ENCODE measurements at places on chromosomes 5 and 9.

- no peak for DNase-seq
These were observed 695.0 kb upstream of the DMAC1 start for GRCh38 chr9:8494571-8494970.

DNA sequence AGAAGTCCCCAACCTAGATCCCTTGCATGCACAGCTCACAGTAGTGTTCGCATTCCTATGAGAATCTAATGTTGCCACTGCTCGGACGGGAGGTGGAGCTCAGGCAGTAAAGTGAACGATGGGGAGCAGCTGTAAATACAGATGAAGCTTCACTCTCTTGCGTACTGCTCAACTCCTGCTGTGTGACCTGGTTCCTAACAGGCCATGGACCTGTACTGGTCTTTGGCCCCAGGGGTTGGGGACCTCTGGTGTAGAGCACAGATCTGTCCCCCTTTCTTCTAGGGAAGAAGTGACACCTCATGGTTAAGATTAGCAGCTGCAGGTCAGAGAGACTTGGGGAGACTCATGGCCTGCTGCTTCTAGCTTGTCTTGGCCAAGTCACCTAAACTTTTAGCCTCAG is 7.1 kb downstream of the ARHGEF28 start:
- no peak for DNase-seq

DNA sequence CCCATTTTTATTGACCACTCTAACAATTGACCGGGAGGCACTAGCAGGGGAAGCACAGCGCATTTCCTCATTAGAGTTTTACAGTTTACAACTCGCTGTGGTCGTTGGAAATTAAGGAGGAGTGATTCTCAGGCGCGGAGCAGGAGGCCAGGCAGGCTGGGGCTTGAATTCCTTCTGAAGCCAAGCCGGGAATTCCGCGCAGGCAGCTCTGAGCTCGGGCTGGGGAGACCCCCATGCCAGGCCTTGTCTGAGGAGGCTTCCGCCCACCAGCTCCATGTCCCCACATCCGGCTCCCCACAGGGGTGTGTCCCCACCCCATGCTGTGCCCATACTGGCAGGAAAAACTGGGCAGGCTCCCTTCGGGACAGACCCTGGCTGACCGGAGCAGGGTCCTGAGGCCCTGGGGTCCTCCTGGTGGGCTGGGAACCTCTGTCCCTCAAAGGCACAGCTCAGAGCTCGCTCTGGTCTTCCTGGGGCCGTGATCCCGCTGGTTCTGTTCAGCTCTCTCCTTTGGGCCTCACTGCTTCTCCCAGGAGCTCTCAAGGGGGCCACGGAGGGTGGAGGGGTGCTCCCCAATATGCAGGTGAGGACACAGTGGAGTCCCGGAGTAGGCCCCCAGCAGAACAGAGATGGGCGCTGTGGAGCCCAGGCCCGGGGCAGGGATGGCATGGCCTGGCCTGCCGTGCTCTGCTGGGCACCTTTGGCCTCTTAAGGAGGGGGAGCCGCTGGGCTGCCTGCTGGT is 1.3 kb upstream of the NRARP start:
- no peak for DNase-seq

DNA sequence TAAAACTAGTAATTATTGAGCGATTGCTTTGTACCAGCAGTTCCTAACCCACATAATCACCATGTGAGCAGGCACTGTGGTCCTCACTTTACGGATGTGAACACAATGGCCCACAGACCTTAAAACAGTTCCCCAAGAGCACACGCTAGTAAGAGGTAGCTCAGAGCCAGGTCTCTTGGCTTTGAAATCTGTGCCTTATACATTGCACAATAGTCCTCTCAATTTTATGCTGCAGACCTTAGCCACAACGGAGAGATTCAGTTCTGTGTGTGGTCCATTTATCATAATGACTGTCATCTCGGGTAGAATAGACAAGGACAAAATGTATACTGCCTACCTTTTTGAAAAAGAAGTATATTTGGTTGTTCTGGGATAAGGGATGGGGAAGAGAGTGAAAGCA is 289.0 kb upstream of the ANKRD55 start:
- no peak for DNase-seq

- DNase-seq = no peak
These were observed 129.1 kb upstream of the FBN2 start for GRCh38 chr5:128667152-128667551.

DNA sequence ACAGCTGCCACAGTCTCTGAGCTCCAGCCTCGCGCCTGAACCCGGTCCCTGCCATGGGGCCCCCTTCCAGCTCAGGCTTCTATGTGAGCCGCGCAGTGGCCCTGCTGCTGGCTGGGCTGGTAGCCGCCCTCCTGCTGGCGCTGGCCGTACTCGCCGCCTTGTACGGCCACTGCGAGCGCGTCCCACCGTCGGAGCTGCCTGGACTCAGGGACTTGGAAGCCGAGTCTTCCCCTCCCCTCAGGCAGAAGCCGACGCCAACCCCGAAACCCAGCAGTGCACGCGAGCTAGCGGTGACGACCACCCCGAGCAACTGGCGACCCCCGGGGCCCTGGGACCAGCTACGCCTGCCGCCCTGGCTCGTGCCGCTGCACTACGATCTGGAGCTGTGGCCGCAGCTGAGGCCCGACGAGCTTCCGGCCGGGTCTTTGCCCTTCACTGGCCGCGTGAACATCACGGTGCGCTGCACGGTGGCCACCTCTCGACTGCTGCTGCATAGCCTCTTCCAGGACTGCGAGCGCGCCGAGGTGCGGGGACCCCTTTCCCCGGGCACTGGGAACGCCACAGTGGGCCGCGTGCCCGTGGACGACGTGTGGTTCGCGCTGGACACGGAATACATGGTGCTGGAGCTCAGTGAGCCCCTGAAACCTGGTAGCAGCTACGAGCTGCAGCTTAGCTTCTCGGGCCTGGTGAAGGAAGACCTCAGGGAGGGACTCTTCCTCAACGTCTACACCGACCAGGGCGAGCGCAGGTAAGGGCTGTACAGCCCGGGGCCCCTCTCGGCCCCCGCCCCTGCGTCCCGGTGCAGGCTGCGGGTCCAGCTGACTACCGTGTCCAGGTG is 509 bp downstream of the LVRN start:
- DNase-seq = no peak

DNA sequence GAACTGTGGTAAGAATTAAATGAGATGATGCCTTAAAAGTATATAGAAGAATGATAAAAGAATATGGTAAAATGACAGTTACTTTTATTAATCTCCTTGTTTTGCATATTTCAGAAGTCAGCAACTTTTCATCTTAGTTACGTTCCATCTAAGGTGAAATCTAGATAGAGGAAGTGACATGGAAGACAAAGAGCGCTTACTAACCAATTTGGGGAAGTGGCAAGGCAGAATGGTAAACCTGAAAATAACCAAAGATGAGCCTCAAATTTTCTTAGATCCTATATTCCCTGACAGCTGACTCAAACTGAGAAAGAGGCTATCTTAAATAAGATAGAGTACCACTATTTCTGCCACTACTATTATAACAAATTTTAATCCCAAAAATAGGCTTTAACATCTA is 52.5 kb downstream of the FGF10 start:
- DNase-seq = no peak

- no peak for DNase-seq
These were observed 280.7 kb upstream of the ZNF608 start for GRCh38 chr5:125026867-125027731.

- DNase-seq = no peak
These were observed 40.0 kb upstream of the ARSB start for GRCh38 chr5:79025054-79025472.

- DNase-seq = no peak
These were observed 10.5 kb upstream of the PTGES2 start for GRCh38 chr9:128138001-128138400.

GRCh38 chr5:145937432-145938250 is 1.3 kb downstream of the SH3RF2 start:
- DNase-seq = no peak

DNA sequence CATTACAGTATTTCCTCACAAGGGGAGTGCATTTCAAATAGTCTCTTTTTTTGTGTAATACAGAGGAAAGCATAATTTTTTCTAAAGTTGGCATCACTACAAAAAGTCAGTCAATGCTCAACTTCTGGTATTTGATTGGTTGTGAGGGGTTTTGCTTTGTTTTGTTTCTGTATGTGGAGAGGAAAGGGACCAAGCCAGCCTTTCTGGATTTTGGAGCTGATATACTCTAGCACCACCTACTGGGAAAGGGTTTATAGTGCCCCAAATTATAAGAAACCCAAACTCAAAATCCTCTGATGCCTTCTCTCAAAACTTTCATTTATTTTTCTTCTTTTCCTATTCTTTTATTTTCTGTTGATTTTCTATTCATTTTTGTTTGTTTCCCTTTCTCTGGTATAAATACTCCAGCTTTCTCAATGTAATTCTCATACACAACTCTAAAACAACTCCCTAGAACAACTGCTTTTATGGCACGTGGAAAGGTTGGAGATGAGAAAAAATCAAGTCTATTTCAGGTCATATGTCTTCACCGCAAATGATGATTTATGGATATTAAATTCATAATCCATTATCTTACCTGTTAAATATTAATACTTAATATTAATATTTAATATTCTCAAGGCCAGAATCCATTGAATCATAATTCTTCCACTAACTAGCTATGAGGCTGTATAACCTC is 69.5 kb upstream of the ANXA1 start:
- DNase-seq = no peak

- no peak for DNase-seq
These were observed 1351.3 kb upstream of the NUDT12 start for GRCh38 chr5:104913841-104914281.

- DNase-seq = no peak
These were observed 41.3 kb downstream of the CAST start for GRCh38 chr5:96703384-96703920.

- no peak for DNase-seq
These were observed 462.2 kb downstream of the DIRAS2 start for GRCh38 chr9:90180381-90180780.

- no peak for DNase-seq
These were observed 43.1 kb upstream of the IFNE start for GRCh38 chr9:21525174-21525573.

DNA sequence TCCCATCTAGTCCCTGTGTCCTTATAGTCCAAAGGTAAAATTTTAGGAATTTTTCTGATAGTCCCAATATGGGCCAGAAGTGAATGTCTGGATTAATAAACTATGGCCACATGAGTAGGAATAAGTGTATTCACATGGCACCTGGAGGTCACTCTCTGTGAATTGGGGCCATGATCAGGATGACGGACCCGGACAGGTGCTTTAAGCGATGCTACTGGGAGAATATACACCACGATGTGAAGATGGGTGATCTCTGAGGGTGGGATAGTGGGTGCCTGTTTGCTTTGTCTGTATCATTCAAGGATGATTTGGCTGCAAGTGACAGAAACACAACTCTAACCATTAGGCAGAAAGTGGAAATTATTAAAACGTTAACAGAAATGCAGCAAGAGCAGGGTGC is 101.2 kb downstream of the UGCG start:
- DNase-seq = no peak

DNA sequence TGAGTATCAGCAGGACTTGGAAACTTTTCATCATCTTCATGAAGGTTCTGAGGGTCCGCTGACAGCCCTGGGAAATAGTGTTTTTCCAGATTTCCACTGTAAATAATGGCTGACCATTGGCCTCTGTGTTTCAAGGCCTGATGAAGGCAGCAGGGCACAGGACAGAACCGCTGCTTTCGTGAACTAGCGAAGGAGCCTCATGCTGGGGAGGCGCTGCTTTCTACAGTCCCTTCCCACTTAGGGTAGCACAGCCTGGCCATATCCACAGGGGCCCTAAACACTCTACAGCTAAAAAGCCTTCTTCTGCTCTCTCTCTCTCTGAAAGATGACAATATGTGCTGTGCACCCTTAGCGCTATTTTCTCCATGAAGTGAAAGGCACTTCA is 118.2 kb downstream of the MED27 start:
- no peak for DNase-seq

DNA sequence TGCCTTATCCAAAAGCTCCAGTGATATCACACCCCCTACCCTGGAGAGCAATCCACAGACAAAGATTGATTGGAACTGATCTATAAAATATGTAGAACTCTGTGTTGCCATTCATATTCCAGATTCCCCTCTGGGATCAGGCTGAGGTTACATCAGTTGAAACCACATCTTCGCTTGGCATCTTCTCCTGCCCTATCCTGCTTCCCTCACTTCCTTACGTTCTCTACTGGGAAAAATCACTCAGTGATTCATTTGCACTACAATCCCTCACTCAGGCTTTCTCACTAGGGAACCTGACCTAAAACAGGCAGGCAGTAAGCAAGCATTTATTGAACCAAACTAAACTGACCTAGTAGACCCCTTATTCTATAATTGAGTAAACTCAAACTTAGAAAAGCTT is 111.7 kb downstream of the ESM1 start:
- DNase-seq = no peak

GRCh38 chr5:66870708-66871107 is 274.5 kb downstream of the MAST4 start:
- no peak for DNase-seq

- DNase-seq = no peak
These were observed 126.7 kb upstream of the SHB start for GRCh38 chr9:38195737-38196161.

DNA sequence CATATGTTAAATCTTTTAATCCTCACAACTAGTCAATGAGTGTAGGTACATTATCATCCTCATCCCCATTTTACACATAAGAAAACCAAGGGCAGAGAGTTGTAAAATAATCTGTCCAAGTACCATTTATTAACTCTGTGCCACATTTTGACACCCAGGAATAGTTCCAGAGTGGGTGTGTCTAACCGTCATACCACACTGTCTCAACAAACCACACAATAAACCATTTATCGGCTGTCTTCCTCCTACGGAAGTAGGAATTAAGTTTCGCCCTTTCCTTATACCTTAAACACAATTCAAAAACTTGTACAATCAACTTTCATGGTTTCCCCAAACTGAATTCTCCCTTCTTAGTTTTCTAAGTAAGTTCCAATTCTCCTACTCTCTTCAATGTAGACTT is 11.4 kb downstream of the AP3B1 start:
- DNase-seq = no peak

GRCh38 chr5:178357121-178357521 is 124.5 kb upstream of the PHYKPL start:
- DNase-seq = no peak

DNA sequence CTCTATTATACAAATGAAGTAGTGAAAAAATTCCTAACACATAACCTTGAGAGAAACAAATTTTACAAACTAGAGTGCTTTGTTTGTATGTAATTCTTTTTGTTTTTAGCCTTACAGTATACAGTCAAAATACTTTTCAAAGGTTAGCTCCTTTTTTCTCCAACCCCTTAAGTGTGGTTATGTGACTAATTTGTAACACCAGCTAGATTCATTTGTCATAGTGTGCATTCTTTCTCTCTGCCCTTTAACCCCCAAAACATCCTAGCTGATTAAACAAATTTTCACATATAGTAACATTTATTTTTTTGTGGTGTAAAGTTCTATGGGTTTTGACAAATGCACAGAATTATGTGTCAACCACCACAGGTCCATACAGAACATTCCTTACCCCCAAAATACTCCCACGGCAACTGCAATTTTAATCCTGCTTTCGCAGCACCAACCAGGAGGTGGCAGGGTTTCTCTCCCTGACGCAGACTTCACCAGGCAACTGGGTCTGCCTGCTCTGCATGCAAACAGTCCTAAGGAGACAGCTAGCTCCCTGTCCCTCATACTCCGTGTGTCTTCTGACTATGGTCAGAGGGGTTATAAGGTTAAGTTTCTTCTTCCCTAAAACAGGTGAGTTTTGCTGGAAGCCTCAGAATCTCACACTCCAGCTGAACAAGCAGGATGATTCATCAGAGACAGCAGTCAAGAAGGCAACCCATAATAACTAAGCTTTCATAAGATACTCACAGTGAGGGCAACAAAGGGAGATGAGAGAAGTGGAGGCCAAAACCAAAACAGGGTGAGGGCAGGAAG is 44.5 kb upstream of the NR5A1 start:
- no peak for DNase-seq

GRCh38 chr9:136051837-136052471 is 43.1 kb downstream of the NACC2 start:
- no peak for DNase-seq
